IPS DF 6.9 (cell line): ENCODE measurements at places on chromosomes 7 and 10.

GRCh38 chr10:69491611-69492010 lies 40.3 kb downstream of the TSPAN15 start:
- no peak for DNase-seq

DNA sequence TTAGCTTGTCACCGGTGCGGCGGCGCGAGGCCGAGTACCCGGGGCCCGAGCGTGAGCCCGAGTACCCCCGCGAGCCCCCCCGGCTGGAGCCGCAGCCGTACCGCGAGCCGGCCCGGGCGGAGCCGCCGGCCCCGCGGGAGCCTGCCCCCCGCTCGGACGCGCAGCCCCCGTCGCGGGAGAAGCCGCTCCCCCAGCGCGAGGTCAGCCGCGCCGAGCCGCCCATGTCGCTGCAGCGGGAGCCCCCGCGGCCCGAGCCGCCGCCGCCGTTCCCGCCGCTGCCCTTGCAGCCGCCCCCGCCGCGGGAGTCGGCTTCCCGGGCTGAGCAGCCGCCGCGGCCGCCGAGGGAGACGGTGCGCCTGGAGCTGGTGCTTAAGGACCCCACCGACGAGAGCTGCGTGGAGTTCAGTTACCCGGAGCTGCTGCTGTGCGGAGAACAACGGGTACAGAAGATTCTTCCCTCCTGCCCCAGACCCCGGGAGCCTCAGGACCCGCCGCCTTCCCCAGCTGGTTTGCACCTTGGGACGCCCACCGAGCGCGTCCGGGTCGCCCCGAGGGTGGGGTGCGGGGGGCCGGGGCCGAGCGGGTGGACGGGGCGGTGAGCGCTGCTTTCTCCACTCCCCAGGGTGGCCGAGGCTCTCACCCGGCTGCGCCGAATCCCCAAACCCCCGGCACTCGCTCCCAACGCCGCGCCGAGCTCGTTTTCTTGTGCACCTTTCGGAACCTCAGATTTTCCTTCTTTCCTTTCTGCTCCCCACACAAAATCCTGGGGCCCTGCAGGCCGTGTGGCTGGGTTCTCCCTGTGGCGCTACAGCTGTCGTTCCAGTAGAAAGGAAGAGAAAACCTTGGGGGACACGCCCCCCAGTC lies 708 bp downstream of the UBN2 start:
- peak; percentile 1 for DNase-seq

DNA sequence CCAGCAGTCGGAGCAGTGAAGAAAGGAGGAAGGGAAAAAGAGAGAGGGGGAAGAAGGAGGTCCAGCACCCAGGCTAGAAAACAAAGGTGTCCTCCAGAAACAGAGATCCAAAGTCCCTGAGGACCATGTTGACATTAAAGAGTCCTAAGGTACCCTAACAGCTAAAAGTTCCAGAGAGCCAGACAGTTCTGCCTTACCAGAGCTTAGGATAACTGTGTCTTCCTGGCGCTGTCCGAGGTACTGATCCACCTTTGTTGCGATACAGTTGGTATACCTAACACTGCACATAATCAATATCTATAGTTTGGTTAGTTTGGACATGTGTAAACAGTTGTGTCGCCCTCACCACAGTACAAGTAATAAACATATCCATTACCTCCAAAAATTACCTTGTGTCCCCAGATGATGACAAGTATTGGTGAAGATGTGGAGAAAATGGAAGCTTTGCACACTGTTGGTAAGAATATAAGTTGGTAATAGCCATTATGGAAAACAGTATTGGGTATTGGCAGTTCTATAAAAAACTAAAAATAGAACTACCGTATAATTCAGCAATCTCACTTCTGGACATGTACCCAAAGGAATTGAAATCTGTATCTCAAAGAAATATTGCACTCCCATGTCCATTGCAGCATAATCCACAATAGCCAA lies 59.8 kb downstream of the GRID1 start:
- DNase-seq: no peak

DNA sequence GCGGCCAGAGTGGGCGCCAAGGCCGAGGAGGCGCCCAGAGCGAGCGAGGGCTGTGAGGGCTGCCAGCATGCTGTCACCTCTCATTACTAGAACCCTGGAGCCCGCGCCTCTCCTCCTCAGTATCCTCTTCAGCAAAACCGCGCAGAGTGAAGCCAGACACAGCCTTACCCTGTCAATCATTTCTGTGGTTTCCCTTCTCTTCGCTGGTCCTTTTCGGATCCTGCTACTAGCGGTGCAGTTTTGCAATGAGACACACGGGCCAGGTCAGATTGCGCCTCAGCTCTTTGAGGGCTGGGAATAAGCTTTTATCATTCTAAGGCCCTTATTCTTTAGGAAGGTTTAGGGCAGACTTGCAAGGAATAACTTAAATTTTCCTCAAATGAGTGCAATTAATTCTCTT lies 55.5 kb upstream of the FAM171A1 start:
- DNase-seq: no peak

- DNase-seq: no peak
These were observed 105.3 kb downstream of the CTTNBP2 start for GRCh38 chr7:117767951-117768350.

GRCh38 chr7:135795846-135796570 lies 47.4 kb upstream of the FAM180A start:
- DNase-seq: no peak

DNA sequence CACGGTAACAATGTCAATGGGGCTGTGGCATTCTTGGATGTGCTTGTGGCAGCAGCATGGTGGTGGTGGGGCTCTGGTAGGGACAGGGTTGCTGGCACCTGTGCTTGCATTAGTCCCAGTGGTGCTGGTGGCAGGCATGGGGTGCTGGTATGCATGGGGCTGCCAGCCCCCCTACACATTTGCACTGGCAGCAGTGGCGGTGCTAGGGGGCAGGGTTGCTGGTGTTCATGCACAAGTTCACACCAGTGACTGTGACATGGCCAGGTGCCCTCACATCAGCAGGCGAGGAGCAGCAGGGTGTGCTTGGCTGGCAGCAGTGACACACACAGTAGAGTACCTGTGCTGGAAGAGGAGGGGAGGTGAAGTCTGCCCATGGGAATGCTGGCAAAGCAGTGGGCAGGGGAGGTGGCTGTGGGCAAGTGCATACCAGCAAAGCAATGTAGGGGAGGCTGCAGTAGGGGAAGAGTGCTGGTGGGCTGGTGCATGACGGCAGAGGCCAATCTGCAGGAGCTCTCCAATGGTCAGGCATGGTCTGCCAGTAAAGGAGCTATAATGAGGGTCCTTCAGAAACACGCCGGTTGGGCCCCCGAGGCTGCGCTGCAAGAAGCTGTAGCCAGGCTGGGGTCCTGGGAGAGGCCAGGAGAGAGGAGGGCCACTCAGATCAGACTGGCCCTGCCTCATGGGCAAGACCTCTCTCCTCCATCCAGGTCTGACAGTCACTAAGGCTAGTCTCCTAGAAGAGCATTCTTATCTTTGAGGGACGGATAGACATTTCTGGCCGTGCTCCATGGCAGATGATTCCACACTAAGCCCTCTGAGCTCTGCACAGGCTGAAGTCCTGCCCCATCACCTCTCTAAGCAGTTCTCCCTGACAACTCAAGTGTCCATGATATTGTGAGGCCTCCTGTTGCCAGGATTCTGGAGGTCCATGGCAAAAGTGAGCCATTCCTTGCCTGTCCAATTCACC lies 406.4 kb downstream of the SEMA3D start:
- DNase-seq: no peak
